ENCODE measurements at places on chromosomes 13 and 19.

DNA sequence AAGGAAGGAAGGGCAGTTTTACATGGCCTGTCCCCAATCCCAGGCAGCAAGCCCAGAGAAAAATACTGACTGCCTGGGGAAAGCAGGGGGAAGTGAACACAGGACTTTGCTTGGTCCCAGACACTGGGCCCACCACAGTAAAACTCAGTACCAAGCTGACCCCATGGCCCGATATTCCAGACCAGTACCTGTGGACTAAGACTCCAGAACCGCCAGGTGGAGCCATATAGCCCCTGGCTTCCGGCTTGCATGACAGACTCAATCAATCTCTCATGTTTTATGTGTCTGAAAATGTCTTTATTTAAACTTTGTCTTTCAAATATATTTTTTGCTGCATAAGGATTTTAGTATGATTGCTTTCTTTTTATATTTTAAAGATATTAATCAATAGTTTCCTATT is 767.9 kb upstream of the SLITRK6 start:
- no peak for DNase-seq

DNA sequence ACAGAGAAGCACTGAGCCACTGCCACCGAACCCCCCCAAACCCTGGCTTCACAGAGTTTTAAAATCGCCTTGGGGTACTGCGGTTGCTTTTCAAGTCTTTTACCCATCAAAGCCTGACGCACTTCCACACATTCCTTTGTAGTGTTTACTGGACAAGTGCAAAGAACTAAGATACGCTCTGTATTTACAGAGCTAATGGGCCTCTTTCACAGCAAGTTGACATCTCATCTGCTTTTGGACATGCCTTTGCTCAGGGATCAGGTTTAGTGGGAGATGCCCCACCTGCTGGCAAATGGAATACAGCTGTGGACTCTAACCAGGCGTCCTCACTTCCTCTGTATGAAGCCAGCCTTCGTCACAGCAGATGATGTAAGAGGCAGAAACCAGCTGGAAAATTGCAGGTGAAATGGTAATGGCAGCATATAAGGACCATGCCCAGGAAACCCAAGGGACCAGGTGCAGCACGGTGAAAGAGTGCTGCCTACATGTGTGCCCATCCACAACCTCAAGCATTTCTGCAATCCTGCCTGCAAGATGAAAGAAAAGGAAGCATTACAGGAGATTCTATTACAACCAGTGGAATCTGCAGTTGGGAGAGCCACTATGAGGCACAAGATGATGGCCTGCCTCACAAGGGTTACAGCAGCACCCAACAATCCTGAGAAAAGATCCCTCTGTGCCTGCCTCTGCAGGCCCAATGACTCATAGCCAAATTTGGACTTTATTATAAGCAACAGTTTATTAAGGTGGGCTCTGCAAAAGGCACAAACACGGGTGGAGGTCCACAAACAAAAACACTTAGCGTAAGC is 34.7 kb downstream of the BRD4 start:
- DNase-seq = peak; percentile 97

DNA sequence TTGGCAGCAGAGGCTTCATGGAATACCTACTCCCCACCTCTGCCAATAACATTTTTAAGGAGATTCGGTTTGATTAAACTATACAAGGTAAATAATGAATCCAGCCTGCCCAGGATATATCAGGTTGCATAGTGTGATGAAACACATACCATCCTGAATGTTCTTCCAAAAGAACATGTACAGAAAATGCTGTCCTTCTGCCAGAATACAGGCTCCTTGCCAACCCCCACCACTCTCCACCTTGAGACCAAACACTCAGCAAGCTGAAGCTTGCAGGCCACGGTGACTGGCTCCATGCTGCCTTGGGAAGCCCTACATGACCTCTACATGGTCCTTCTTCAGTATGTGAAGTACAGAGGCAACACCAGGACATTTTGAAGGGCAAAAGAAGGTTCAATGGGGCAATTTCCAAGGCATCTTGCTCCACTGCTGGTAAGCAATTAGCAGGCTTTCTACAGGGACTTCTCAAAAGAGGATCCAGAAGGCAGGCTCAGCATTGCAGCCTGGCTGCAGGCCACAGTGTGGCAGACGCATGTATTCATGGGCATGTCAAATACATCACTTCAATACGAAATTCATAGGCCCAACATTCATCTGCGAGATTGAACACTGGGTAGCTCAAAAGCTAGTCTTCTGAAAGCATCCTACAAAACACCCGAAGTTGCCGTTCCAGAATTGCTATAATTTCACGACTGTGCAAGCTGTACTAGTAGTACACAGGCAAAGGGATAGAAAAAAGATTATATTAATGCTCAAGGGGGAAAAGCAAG is 62.4 kb upstream of the SERP2 start:
- peak; percentile 37 for DNase-seq

DNA sequence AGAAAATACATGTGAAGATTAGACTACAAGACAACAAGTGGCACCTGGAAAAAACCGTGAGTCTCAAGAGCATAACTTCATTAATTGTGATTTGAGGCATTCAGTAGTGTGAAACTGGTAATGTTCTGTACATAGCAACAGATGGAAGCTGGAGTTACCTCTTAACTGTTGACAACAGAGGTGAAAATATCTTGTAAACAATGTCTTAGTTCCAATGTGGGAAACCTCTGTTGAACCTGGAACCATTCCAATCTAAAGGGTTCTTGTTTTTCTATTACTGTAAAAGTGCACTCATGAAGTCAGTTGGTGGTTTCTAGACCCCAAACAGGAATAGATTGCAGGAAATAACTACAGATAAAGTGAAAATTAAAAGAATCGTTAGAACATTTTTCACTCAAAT is 728.4 kb downstream of the SLITRK1 start:
- DNase-seq = peak; percentile 28

DNA sequence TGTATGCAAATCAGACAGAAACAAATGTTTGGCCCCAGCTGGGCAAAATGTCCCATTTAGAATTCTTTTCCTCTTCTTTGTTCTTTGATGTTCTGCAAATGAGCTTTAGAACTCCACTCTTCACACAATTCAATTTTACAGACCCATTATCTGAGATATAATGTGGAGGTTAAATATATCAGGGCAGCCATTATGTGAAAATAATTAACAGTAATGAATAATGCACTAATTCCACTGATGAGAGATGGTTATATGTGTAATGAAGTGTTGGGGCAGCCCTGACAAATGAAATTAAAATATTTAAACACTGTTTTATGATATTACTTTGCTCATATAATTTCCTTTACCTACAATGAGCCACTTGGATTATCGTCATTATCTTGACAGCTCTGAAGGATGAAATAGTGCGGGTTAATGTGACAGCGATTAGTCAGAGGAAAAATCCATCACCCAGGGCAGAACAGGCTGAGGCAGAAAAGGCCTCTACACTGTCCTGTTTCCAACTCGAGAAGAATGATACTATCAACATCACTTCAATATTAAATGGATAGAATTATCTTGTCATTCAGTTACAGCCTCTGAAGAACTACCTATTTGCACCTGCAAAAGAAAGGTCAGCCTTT is 321.1 kb downstream of the RBM26 start:
- no peak for DNase-seq

GRCh38 chr13:106318941-106319411 is 216.5 kb downstream of the EFNB2 start:
- DNase-seq = no peak

- DNase-seq = peak; percentile 75
These were observed 513 bp downstream of the CIRBP start for GRCh38 chr19:1269478-1270212.

- DNase-seq = no peak
These were observed 22.0 kb upstream of the GPR18 start for GRCh38 chr13:99280166-99280565.

DNA sequence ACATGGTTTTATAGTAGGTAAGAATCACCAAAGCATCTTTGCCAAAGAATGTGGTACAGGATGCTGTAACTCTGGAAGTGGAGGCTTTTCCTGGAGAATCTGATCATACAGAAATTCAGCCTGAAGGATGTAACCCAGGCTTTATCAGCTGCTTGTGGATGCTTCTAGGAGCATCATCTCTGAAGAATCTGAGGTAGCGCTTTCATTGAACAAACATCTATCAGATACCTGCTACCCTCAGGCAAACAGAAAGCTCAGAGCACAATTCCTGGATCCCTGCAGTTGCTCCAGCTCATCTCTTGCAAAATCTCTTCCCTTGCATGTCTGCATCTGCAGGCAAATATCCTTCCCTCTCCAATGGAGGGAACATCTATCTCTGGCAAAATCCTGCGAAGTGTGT is 9.3 kb downstream of the FAM124A start:
- DNase-seq = no peak

- DNase-seq = no peak
These were observed 40.0 kb downstream of the COL4A2 start for GRCh38 chr13:110347088-110347487.

All from SHP77 (cell line).